ENCODE measurements at places on chromosomes 6 and 20.

- peak; percentile 28 for DNase-seq
Observed at GRCh38 chr6:32785781-32786533, 22.6 kb upstream of the HLA-DQB2 start.

DNA sequence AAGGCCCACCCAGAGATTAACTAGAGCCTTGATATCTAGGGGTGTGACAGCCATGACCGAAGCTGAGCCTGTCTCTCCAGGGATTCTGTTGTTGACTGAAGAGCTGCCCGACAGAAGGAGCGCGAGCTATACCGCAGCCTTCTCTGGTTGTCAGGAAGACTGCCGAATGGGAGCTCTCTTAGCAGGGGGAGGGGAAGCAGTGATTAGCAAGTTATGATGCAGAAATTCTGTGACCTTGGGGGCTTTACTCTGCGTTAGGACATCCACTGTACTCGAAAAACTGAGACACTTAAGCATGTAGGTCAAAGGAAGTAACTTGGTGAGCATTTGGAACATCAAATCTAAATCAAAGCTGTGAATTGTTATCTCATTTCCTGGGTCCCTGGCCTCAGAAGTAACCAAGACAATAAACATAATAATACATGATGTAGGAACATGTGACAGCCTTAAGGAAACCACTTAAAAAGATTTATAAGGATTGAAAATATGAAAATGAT lies 84.7 kb downstream of the MAP3K4 start:
- DNase-seq, result no peak

- DNase-seq, result no peak
Observed at GRCh38 chr20:44809380-44810060, 826 bp downstream of the RIMS4 start.

DNA sequence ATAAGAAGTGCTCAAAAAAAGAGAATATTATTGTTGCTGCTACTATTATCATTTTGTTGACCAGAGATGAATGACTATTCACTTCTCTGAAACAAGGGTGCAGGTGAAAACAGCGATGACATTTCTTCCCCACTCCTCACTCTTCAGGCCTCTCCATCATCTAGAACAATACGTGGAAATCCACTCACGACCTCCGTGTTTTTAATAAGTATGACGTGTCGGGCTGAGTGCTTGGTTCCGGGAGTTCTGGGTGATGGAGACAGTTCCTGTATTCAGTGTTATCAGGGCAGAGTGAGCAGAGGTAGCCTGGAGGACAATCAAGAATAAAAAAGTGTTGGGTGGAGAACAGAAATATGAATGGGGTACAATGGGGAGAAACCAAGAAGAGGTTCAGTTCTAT lies 130.0 kb upstream of the ZNF217 start:
- DNase-seq, result no peak

Data from skeletal muscle cell (primary cell).